ENCODE measurements at places on chromosomes 6 and 20.

DNA sequence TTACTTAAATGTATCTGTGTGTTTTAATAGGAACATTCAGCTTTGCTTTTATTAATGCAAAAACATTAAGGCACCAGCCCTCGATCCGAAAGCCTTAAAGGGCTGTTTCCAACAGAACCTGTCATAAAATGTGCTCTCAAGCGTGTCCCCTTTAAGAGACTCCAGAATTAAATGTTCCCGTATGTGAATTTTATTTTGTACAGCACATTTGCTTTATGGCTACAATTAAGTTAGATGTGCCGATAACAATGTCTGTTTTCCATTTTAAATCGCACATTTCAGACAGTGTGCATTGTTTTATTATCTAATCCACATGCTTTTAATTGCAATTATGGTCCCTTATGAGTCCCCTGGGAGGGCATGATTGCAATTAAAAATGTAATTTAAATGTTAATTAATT is 198.9 kb downstream of the TSHZ2 start:
- H3K36me3 ChIP-seq = no peaks in the 10 kb centered on the region
- no peak for DNase-seq
- no peaks in the 10 kb centered on the region for H3K4me1 ChIP-seq
- H3K4me3 ChIP-seq = no peak overlapping the region

DNA sequence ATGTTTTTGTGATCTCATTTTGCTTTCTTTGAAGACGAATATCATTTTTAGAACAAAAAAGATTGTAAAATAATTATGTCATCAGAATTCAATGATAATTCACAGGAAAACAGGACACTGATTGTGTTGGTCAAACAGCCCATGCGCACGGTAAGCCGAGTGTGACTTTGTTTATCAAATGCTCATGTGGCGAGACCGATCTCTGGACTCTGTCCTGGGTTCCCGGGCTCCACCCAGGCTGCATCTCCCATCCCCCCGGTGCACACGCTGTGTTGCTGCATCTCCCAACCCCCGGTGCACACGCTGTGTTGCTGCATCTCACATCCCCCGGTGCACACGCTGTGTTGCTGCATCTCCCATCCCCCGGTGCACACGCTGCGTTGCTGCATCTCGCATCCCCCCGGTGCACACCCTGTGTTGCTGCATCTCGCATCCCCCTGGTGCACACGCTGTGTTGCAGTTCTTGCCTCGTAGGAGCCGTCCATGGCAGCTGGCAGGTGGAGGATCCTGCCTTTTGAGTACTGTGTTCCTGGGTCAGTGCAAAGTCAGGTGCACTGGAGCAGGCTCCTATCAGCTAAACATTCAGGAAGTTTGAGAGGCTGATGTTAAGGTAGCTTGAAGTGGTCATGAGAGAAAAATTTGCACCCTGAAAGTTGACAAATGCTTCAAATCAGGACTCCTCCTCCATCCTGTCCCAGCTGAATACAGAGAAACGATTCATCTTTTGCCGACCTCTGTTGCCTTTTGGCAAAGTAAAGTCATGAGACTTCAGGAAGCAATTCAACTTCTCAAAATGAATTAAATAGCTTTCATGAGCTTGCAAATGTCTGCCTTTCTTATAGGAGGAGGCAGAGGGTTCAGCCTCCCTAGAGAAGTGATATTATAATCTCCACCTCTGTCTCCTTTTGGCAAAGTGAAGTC is 77.1 kb upstream of the FRMD1 start:
- no peaks in the 10 kb centered on the region for H3K4me1 ChIP-seq
- peak; percentile 16 for DNase-seq
- H3K27me3 ChIP-seq = no peaks in the 10 kb centered on the region
- H3K4me3 ChIP-seq = no peak overlapping the region
- H3K27ac ChIP-seq = no peak overlapping the region

DNA sequence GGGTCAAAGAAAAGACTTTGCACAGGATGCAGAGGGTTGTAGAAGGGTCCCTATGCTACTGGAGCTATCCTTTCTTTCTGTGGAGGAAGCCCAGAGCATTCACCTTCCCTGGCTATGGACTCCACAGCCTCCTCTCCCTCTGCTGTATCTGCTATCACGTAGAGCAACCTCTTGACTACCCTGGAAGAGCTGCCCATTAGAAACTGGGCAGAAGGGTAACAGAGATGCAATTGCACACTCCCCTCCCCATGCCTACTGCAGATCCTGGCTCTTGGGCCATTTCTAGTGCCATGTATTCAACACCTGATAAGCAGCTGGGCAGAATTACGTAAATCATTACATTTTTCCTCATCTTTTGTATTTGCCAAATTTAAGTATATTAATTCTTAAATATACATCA is 3.1 kb downstream of the KLHL31 start:
- H3K4me1 ChIP-seq = no peaks in the 10 kb centered on the region
- H3K4me3 ChIP-seq = peak overlapping the region; percentile 45
- DNase-seq = no peak
- no peaks in the 10 kb centered on the region for H3K27me3 ChIP-seq

GRCh38 chr6:27791182-27791943 is 120.8 kb downstream of the OR2B2 start:
- DNase-seq = peak; percentile 82
- H3K27ac ChIP-seq = peak overlapping the region; percentile 59
- no peaks in the 10 kb centered on the region for H3K36me3 ChIP-seq

DNA sequence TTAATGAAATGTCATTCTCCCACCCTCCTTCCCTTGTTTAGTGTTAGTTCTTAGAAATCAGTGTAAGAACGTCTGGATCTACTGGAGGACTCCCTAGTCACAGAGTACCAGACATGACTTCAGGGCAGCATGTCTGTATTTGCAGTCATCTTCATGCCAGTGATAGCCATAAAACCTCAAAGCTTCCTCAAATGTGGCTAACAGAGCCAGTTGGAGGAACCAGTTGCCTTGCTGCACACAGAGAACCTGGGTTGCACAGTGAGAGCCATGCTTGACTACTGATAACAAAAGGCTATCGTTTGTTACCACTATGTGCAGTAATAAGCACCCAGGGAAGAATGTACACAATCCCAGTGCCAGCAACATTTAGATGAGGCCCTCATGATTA is 20.1 kb downstream of the NT5E start:
- DNase-seq = no peak
- no peak overlapping the region for H3K4me3 ChIP-seq
- no peaks in the 10 kb centered on the region for H3K36me3 ChIP-seq

- peaks cover 54% of the 10 kb centered on the region for H3K36me3 ChIP-seq
- no peak overlapping the region for H3K27ac ChIP-seq
- H3K4me3 ChIP-seq = no peak overlapping the region
- DNase-seq = no peak
- H3K4me1 ChIP-seq = no peaks in the 10 kb centered on the region
Observed at GRCh38 chr6:43070028-43070632, 6.0 kb upstream of the PTK7 start.

DNA sequence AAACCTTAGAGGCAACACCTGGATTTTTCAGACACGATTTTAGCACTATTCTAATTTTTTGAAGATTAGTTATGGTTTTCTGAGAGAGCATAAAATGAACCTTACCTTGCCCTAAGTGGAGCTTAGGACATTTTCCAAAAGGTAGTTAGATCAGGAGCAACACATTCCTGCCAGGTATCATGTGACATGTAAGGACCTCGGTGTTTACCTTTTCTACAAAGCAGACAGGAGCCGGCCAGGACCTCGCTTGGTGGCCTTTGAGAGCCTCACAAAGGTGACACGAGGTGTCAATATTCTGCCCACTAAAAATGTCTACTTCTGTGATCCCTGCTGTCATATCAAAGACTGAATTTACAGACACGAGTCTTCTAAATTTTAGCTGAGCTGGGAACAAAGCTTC is 174.9 kb downstream of the SMOC2 start:
- no peak for DNase-seq
- no peak overlapping the region for H3K4me3 ChIP-seq
- no peaks in the 10 kb centered on the region for H3K36me3 ChIP-seq

DNA sequence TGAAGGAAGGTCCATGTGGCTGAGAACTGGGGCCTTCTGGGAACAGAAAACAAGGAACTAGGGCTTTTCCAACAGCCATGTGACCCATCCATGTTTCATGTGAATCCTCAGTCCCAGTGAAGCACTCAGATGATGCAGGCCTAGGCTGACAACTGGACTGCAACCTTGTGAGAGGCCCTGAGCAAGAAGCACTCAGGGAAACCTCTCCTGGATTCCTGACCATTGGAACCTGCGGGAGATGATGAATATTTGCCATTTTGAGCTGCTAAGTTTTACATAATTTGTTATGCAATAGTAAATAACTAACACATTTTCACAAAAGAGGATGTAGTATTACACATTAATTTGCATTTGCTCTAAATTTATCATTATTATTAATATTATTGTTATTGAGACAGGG is 38.4 kb upstream of the HLA-G start:
- no peak for DNase-seq
- no peaks in the 10 kb centered on the region for H3K4me1 ChIP-seq
- no peaks in the 10 kb centered on the region for H3K27me3 ChIP-seq
- H3K36me3 ChIP-seq = no peaks in the 10 kb centered on the region
- no peak overlapping the region for H3K4me3 ChIP-seq
- no peak overlapping the region for H3K27ac ChIP-seq

DNA sequence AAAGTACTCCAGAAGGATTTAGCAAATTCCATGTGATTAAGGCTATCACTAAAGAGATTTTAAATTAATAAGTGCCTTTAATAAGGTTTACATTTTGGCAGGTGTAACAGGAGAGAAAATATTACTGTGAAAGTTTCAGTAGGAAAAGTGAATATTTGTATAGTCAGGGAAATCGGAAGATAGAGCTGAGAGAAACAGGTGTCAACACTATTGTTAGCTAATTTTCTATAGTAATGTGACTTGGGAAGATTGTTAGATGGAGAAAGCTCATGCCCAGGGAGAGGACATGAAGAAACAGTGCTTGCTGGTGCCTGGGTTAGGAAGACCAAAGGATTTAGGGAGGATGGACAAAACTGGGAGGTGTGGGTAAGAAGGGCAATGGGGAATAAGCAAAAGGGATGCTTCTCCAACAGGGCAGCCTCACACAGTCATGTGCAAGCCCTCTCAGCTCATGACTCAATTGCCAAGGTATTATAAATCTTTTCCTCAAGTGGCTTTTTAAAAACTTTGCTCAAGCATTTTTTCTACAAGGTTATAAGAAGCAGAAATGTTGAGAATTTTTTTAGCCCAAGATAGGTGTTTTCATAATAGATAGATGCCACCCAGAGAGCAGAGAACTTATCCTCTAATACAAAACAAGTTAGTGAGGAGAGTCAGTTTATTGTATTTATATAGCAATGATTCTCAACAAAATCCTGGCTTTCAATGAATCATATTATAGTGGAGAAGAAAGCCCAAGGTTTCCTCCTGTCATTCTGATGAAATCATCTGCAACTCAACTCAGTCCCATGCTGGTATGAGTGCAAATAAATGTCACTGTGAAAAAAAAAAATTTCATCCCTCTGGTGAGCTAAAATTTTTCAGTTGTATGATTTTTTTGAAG is 325.2 kb upstream of the NT5E start:
- H3K4me1 ChIP-seq = no peaks in the 10 kb centered on the region
- no peak overlapping the region for H3K27ac ChIP-seq
- H3K27me3 ChIP-seq = no peaks in the 10 kb centered on the region
- no peak overlapping the region for H3K4me3 ChIP-seq
- H3K36me3 ChIP-seq = no peaks in the 10 kb centered on the region

GRCh38 chr20:13037727-13038126 is 29.0 kb downstream of the SPTLC3 start:
- no peaks in the 10 kb centered on the region for H3K4me1 ChIP-seq
- H3K4me3 ChIP-seq = no peak overlapping the region
- H3K27ac ChIP-seq = no peak overlapping the region
- DNase-seq = no peak

- no peak overlapping the region for H3K27ac ChIP-seq
- H3K4me3 ChIP-seq = no peak overlapping the region
- H3K4me1 ChIP-seq = no peaks in the 10 kb centered on the region
- no peaks in the 10 kb centered on the region for H3K36me3 ChIP-seq
- no peak for DNase-seq
- H3K27me3 ChIP-seq = no peaks in the 10 kb centered on the region
Observed at GRCh38 chr20:15840636-15841301, 732.5 kb downstream of the KIF16B start.

DNA sequence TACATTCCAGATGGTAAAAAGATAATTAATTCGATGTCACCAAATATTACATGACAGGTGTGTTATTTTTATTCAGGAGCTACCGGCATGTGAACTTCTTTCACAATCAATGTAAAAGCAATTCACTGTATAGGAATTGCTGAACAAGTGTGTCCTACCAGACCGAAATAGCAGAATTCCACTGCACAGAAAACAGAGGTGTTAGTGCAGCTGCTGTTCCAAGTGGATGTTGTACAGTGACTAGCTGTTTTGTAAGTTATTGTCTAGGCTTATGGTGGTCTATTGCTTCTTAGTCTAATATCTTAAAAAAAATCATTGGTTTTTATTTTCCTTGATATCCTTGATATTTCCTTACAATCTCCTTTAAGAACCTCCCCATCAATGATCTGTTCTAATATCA is 107.4 kb downstream of the COL19A1 start:
- peaks cover 8% of the 10 kb centered on the region for H3K4me1 ChIP-seq
- H3K4me3 ChIP-seq = no peak overlapping the region
- no peak overlapping the region for H3K27ac ChIP-seq
- H3K27me3 ChIP-seq = no peaks in the 10 kb centered on the region
- no peaks in the 10 kb centered on the region for H3K36me3 ChIP-seq

DNA sequence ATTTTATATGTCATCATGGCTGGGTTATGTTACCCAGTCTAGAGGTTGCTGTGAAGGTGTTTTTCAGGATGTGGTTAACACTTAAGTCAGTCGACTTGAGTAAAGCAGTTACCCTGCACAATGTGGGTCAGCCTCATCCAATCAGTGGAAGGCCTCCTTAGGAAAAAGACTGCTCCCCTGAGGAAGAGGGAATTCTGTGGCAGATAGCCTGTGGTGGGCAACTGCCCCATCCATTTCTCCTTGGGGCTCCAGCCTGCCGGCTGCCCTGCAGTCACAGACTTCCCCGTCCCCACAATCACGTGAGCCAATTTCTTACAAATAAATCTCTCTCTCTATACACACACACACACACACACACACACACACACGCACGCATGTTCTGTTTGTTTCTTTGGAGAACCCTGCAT is 34.5 kb upstream of the MPC1 start:
- no peaks in the 10 kb centered on the region for H3K4me1 ChIP-seq
- H3K36me3 ChIP-seq = peaks cover 50% of the 10 kb centered on the region
- H3K27me3 ChIP-seq = no peaks in the 10 kb centered on the region
- H3K27ac ChIP-seq = no peak overlapping the region
- H3K4me3 ChIP-seq = no peak overlapping the region

DNA sequence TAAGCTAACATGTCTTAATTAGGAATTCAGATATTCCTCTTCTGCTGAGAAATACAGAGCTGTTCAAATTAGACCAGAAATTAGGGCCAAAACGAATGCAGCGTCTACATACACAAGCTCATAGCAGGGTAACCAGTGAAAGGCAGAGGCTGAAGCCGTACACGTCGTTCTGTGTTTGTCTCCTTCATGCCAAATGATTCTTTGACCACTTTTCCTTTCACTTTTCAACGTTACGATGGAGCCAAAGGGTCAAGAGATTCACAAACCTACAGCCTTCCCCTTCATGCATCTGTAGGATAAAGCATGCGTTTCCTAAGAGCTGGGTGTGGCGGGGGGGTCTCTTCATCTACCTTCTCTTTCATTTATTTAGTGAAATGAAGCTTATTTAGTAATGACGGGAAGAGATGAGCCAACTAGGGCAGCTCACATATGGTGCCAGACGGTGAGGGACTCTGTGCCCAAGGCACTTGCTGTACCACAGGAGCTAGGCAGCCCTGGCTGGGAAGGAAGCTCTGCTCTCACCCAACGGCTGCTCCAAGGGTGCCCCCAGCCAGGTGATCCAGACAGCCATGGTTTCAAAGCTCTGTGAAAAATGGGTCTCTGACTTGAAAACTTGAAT is 178.0 kb downstream of the ATXN1 start:
- H3K4me3 ChIP-seq = peak overlapping the region; percentile 2
- no peaks in the 10 kb centered on the region for H3K27me3 ChIP-seq
- no peaks in the 10 kb centered on the region for H3K4me1 ChIP-seq
- DNase-seq = no peak
- H3K27ac ChIP-seq = no peak overlapping the region

Measured in right atrium auricular region (tissue), 2 donors.